ENCODE measurements at places on chromosomes 11 and 22.

GRCh38 chr22:44127356-44127755 is 53.4 kb upstream of the PARVG start:
- DNase-seq, result no peak

DNA sequence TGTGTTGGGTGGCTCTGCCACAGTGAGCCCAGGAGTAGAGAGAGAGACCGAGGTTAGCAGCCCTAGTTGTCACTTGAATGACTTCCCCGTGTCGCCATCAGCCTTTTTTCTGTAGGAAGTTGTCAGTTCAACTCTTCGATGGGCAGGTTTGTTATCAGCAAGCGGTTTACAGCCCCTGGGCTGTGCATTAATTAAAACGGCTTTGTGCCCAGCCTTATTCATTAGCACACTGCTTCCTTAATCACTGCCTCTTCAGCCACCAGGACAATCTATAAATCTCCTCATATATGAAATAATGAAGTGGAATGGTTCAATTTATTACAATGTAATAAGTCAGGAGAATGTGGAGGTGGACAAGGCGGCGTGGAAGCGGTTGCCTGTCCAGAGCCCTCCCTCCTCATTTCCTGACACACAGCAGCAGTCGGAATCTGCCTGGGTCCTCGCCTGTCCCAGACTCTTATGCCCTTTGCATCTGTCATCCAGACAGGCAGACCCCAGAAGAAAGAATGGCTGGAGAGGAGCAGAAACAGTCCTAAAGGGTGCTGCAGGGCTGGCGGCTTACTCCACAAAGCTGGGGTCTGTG is 122.4 kb upstream of the OPCML start:
- DNase-seq, result no peak

DNA sequence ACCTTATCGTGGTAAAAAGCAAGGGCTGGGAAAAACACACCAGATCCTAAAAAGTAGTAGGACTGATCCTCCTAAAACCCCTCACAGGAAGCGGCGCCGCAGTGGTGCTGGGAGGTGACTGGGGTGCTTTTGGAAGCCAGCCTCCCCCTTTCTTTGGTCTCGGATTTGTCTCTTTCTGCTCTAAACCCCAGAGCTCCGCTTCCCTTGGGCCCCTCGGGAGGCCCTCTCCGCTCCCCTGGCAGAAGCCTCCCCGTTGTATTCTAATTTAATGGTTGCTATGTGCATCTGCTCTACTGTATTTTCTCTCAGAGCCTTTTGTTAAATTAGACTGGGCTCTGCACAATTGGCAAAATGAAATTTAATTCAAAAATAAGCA is 587.7 kb downstream of the OPCML start:
- DNase-seq, result no peak

DNA sequence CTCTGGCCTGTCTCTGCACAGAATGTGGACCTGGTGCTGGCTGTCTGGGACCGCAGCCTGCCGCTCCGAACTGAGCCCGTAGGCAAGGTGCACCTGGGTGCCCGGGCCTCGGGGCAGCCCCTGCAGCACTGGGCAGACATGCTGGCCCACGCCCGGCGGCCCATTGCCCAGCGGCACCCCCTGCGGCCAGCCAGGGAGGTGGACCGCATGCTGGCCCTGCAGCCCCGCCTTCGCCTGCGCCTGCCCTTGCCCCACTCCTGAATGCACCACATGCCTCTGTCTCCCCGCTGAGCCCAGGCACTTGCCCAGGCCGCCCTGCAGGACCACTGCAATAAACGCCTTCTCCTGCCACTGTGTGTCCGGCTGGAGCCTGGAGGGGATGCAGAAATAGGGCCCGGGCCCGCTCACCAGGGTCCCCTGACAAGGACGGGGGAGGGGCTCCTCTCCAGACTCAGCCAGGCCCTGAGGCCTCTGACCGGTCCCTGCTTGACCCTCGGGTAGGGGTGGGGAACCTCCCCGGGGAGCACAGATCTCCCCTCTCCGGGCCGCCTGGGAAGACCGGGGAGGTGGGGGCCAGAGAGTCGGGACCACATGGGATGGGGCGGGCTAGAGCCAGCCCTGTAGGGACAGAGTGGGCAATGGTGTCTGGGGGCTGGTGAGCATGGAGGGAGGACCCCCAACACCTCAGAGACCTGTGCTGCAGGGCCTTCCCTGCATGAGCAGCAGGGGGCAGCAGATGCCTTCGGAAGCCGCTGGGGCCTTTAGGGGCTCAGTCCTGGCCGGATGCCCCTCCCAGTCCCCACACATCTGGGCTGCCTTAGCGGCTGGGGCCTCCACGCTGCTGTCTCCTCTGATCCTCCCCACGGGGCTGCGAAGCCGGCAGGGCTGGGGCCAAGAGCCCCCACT is 1.4 kb upstream of the TNNI2 start:
- peak; percentile 88 for DNase-seq

DNA sequence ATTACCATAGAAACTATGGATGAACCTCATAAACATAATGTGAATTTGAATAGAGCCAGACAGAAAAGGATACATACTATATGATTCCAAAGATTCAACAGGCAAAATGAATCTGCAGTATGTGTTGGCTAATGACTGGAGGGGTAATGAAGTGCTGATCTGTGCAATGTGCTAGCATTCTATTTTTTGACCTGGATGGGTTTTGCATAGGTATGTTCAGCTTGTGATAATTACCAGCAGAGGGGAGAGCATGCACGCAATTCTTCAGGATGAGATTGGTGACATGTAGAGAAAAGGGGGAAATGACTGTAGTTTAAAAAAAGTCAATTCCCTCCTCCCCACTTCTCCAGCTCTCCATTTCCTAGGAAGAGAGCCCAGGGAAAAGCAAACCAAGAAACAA is 618 bp upstream of the CCDC81 start:
- DNase-seq, result no peak

DNA sequence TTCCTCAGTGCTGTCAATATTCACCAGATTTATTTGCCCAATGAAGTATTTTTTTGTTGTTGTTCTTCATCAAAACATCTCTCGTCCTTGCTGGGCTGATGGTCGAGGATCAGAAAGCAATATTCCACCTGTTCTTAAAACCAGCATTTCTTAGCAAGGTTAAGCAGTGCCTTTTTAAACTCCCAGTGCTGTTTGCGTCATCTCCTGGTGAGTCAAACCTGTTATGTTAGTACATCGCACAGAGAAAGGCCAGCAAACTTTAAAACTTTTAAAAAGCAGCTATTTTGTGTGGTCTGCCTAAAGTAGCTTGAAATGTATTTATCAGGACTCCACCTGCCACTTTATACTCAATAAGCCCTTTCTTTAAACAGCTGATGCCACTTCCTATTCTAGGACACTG is 802.0 kb downstream of the KCNA4 start:
- DNase-seq, result no peak

DNA sequence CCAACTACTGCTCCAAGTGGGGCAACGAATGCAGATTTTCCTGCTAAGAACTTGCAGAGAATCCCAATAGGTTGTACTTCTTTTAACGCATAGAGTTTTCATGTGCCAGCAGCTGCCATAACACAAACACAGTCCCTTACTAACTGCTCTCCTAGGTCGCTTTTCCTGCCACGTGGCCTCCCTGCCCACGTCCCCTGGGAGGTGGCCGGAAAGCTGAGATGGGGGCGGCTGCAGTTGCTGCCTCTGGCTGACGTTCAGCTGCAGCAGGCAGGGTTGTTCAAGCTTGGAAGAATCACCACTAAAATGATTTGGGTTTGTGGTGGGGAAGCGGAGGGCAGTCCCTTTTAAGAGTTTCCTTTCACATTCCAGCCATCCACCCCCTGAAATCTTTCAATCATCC is 39.3 kb downstream of the ZNF202 start:
- DNase-seq, result no peak

GRCh38 chr22:38313384-38313955 is 3.8 kb downstream of the CSNK1E start:
- DNase-seq, result peak; percentile 31

GRCh38 chr11:72244361-72245262 is 636 bp upstream of the PHOX2A start:
- no peak for DNase-seq

DNA sequence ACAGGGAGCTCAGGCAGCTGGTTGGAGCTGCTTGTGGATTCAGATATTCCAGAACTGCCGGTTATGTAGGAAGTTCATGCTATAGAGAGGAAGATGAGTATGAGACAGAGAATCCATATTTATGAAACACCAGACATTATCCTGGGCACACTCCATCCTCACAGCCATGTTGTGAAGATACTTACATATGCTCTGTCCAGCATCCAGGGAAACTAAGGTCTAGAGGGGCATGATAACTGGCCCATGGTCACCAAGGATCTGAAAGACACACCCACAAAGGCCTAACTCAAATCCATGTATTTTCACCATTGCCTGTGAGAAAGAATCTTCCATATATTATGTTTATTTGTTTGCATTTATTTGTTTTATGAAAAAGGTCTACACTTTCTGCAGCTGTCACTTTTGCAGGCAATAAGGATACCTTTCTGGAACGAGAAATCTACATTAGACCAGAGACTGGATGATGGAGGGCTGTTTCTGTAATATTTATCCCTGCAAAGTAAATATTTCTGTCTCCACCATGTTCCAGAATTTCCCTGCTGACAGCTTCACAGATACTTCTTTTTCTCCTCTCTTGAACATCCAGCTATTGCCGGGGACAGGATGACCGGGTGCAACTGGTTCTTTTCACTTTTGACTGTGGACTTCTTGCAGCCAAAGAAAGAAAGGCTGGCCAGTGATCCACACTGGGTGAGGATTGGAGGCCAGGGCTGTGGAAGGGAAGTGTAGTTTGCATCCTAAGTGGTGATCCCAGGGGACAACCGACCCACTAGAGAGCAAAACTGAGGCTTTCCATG is 145.9 kb upstream of the NAV2 start:
- DNase-seq, result no peak

DNA sequence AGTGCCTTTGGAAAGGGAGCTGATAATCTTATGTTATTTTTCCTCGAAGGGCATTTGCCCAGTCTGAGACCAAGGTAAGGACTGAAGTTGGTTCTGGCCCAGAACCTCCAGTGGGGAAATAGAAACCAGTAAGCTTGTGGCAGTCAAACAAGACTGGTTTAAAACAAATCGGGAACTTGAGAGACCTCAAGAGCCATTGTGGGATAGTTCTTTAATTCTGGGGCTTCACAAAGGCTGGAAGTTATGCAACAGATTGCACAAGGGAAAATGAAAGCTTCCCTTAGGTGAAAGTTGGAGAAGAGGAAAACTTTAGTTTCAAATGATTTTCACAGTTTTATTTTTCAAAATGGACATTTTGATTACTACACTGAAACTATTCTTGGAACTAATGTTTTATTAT is 33.5 kb upstream of the RAB38 start:
- DNase-seq, result no peak

DNA sequence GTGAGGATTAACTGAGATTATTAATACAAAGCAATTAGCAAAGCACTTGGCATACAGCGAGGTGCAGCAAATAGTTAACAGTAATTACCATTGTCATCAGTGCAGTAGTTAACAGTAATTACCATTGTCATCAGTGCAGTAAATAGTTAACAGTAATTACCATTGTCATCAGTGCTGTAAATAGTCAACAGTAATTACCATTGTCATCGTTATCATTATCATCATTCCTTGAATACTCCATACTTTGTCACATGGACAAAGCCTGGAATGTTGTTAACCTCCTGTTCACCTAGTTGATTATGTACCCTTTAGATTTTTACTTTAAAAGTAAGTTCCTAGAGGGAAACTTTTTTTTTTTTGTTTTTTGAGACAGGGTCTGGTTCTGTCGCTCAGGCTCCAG is 19.5 kb upstream of the LYVE1 start:
- no peak for DNase-seq

DNA sequence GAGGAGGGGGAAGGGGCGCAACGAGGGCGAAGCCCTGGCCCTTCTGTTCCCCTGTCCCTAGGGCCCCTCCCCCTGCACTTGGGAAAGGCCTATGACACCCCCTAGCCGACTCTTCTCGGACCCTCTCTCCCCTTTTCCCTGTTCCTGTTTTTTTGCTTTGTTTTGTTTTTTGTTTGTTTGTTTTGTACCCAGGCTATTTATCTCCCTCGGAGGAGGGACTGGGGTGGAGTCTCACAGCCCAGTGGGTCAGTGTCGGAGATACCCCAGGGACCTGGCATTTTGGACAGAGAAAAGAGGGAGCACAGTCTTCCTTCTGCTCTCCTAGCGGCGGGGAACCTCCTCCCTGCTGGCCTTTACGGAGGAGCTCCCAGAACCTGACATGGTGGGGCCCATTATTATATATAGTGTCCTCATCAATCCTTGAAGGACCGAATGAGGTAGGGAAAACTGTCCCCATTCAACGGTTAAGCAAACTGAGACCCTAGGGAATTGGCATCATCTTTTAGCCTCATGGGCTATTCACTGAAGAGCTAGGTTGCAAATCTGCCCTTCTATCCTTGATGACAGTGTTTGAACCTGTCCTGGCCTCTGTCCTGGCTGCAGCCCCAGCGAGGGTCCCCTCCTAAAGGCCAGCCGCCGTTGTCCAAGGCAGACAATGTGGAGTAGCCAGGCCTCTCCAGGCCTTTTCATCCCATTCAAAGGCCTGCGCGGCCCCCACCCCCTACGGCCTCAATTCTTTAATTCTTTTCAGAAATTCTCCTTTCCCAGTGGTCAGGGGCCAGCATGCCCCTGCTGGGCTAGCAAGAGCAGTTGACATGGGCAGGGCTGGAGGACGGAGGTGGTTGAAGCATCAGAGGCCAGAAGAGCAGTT is 911 bp downstream of the EMID1 start:
- no peak for DNase-seq

GRCh38 chr11:5546457-5546856 is 1.9 kb downstream of the OR52H1 start:
- DNase-seq, result no peak

DNA sequence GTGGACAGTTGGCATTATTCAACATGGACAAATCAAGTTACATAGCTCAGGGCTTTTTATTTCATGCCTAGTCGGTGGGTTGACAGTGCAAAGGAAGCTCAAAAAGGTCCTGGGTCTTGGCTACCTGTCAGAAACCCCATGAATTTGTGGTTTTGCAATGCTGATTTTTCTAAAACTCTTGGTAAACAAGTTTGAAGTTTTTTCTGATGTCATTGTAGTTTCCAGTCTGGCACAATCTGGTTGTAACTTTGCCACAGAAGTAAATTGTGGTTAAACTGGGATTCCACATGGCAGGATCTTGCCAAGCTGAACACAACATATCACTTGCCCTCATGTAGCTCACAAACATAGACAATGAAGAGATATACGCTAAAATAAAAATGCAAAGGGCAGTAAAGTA is 100.8 kb downstream of the EHF start:
- no peak for DNase-seq

DNA sequence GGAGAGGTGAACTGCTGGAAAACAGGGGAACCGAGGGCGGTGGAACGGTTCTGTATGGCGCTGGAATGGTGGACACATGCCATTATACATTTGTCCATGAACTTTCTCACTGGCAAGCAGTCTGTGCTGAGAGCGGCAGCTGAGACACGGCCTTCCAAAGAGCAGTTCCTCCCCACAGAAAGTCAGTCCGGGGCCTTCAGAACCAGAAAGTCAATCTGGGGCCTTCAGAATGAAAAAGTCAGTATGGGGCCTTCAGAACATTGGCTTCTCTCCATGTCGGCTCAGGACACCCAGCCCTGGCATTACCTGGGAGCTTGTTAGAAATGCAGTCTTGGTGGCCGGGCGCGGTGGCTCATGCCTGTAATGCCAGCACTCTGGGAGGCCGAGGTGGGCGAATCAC is 8.8 kb downstream of the TXN2 start:
- DNase-seq, result no peak

- no peak for DNase-seq
These were observed 8.4 kb downstream of the INCENP start for GRCh38 chr11:62132191-62132590.

All from activated T-cell treated with anti-CD3 and anti-CD28 coated beads, Interleukin-2, amount 50 U/mL, for 48 hours (primary cell).